PC-9 (cell line): ENCODE measurements at places on chromosomes 12 and 14. TPM values are rescaled to one million over a fixed set of nuclear protein-coding genes. Genes with fewer than 3 reads are reported as not detected.

GRCh38 chr12:82627799-82628198, 58.9 kb upstream of the TMTC2 start:
- no peaks in the 10 kb centered on the region for H3K36me3 ChIP-seq
- no peak overlapping the region for H3K4me3 ChIP-seq
- no peaks in the 10 kb centered on the region for H3K27me3 ChIP-seq

YBX3 gene
- total RNA-seq, result 567 and 613 TPM in 2 replicates

DNA sequence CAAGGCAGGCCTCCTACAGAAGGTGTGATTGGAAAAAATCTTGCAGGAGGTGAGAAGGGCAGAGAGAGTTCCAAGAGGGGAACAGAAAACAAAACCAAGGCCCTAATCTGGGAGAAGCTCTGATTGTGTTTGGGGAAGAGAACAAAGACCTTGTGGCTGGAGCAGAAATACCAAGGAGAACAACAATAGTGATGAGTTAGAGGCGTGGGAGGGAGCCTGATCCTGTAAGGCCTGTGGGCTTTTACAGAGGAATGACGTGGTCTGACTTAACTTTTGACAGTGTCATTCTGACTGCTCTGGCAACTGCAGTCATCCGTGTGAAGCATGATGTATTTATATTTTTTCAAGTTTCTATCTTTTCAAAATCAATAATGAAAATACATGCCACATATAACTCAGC, 200.6 kb downstream of the ANO4 start:
- H3K27me3 ChIP-seq, result no peaks in the 10 kb centered on the region
- no peaks in the 10 kb centered on the region for H3K4me1 ChIP-seq
- no peak overlapping the region for H3K27ac ChIP-seq

ETNK1 gene
- total RNA-seq, result 64.0 and 87.9 TPM in 2 replicates

GRCh38 chr14:93941293-93941910, 14.3 kb downstream of the FAM181A start:
- no peaks in the 10 kb centered on the region for H3K36me3 ChIP-seq
- no peaks in the 10 kb centered on the region for H3K27me3 ChIP-seq
- peak overlapping the region; percentile 99 for H3K27ac ChIP-seq

MMP14 gene
- 22.4 and 34.8 TPM in 2 replicates for total RNA-seq

GRCh38 chr12:79414252-79414651, 276.5 kb downstream of the PAWR start:
- peak; percentile 25 for DNase-seq
- peak overlapping the region; percentile 46 for H3K27ac ChIP-seq
- H3K4me3 ChIP-seq, result peak overlapping the region; percentile 26; the same call in 1 of the 2 replicates
- H3K36me3 ChIP-seq, result no peaks in the 10 kb centered on the region
- no peaks in the 10 kb centered on the region for H3K27me3 ChIP-seq

ACSM4 gene
- not detected in 2 replicates for total RNA-seq

DNA sequence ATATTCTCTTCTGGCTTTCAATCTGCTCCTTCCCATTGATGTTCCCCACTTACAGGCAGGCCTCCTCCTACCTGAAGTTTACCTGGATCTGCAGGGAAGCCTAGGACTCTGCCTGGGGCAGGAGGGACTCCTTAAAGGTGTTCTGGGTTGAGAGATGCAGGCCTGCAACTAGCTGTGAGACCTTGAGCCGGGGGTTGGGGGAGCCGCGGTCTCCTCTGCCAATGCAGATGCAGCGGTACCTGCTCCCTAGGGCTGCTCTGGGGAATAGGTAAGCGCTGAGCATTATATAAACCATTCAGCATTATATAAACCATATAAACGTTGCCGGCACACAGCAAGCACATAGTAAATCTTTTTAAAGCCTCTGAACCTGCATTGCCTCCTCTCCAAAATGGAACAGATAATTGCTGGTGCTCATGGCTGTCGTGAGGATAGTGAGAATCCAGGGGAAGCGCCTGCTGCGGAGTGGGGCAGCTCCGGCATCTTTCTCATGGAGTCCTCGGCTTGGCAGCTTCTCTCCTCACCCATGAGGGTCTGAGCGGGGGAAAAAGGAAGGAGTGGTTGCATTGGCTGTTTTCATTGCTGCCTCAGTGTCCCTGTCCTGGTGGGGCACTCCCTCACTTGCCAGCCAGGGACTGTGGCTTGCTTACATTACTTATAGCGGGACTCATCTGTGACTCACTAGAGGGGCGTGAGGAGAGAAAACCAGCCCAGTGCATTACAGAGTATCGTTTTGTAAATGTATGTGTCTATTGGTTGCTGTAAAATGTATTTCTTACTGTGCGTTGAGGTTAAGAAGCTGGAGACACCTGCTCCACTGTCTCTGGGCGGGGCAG, 12.5 kb upstream of the KRT80 start:
- DNase-seq, result no peak
- no peak overlapping the region for H3K4me3 ChIP-seq
- no peaks in the 10 kb centered on the region for H3K27me3 ChIP-seq
- H3K27ac ChIP-seq, result peak overlapping the region; percentile 47; the same call in 1 of the 2 replicates
- no peaks in the 10 kb centered on the region for H3K36me3 ChIP-seq

MANSC1 gene
- total RNA-seq, result 25.5 and 32.0 TPM in 2 replicates

- H3K4me3 ChIP-seq, result no peak overlapping the region
- no peaks in the 10 kb centered on the region for H3K4me1 ChIP-seq
- no peaks in the 10 kb centered on the region for H3K36me3 ChIP-seq
- no peak for DNase-seq
- no peak overlapping the region for H3K27ac ChIP-seq
Observed at GRCh38 chr14:52895000-52895399, 55.9 kb downstream of the FERMT2 start.

DNA sequence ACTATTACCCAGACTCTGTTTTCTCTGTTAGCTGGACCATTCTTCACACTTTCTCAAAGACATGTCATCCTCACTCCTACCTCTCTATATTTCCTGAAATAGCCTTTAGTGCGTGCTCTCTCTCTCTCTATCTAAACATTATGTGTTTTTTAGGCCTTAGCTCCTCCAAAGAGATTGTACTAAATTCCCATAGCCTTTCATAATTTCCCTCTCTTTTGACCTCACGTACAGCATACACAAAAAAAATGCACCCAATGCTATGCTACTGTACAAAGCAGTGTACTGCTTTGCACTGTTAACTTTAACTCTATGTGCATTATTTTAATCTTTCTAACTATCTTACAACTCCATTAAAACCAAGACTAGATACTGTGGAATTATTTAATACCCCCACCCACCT, 288.4 kb downstream of the DAD1 start:
- no peaks in the 10 kb centered on the region for H3K36me3 ChIP-seq
- H3K27ac ChIP-seq, result no peak overlapping the region
- H3K27me3 ChIP-seq, result no peaks in the 10 kb centered on the region
- no peak for DNase-seq

NRXN3 gene
- total RNA-seq, result not detected in 2 replicates

- peaks cover 13% of the 10 kb centered on the region for H3K4me1 ChIP-seq
- no peak overlapping the region for H3K4me3 ChIP-seq
- DNase-seq, result peak; percentile 5
- H3K27ac ChIP-seq, result peak overlapping the region; percentile 37; the same call in 1 of the 2 replicates
Observed at GRCh38 chr14:37655418-37655817, 60.0 kb downstream of the TTC6 start.

DNA sequence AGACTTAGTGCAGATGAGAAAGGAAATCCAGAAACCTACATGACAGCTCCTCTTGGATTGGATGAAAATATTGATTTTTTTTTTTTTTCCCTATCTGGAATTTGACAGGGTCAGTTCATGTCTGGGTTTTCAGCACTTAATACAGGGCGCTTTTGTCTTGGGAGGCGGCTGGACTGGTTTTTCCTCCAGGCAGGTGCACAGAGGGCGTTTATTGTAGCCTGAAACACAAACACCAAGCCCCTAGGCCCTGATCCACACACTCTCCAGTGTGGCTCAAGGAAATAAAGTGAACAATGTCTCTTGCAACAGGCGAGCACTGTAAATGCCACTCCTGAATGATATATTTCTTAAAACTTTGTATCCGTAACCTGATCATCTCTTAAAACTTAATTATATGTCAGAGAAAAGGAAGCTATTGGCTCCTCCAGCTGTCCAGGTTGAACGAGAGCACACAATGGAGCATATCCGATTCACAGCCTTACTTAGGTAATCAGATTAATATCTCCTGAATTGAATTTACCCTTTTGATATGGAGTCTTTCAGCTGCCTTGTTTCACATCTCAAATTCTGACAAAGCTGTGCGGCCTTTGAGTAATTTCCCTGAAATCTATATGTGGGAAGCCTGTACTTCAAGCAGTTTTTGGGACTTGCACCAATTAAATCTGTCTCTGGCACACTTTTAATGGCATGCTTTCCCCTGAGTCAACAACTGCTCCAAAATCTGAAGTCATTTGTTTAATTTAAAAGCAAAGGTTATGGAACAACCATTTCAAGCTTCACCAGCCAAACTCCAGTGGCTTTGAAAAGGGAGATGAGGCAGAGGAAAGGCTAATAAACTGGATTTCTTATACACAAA, 485.7 kb downstream of the ZFP36L1 start:
- H3K4me3 ChIP-seq, result peak overlapping the region; percentile 22; the same call in 1 of the 2 replicates
- peak overlapping the region; percentile 95 for H3K27ac ChIP-seq
- H3K36me3 ChIP-seq, result no peaks in the 10 kb centered on the region
- no peaks in the 10 kb centered on the region for H3K27me3 ChIP-seq
- H3K4me1 ChIP-seq, result peaks cover 62% of the 10 kb centered on the region

GRCh38 chr12:19035536-19035935, 94.0 kb upstream of the PLEKHA5 start:
- no peak for DNase-seq
- H3K36me3 ChIP-seq, result no peaks in the 10 kb centered on the region
- H3K27me3 ChIP-seq, result no peaks in the 10 kb centered on the region
- peaks cover 12% of the 10 kb centered on the region for H3K4me1 ChIP-seq

- DNase-seq, result no peak
- no peaks in the 10 kb centered on the region for H3K36me3 ChIP-seq
- no peak overlapping the region for H3K4me3 ChIP-seq
Observed at GRCh38 chr12:114400925-114401324, 5.0 kb downstream of the TBX5 start.

GRCh38 chr12:62166525-62166924, 93.7 kb upstream of the USP15 start:
- no peaks in the 10 kb centered on the region for H3K36me3 ChIP-seq
- no peak overlapping the region for H3K4me3 ChIP-seq
- H3K27me3 ChIP-seq, result no peaks in the 10 kb centered on the region
- no peaks in the 10 kb centered on the region for H3K4me1 ChIP-seq

DNA sequence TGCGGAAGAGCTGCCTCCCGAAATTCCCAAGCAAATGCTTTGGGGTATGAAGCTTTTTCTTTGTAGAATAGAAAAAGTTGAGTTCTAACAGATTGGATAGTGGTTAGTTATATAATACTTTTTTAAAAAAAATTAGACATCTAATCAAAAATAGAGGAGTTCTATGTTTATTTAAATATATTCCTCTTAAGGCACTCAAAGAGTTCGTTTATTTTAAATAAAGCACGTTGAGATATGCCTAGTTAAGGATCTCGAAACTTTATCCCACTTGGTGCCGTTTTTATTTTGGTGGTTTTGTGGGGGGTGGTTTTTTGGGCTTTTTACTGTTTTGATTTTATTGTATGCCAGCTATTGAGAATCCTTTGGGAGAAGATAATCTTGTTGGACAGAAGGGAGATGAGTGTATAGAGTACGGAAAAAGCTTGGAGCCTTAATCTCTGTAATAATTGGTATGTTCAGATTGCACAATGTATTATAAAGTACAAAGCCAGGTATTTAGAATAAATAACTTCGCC, 10.7 kb upstream of the SNAPC1 start:
- H3K4me1 ChIP-seq, result peaks cover 87% of the 10 kb centered on the region
- H3K36me3 ChIP-seq, result peaks cover 25% of the 10 kb centered on the region

DNA sequence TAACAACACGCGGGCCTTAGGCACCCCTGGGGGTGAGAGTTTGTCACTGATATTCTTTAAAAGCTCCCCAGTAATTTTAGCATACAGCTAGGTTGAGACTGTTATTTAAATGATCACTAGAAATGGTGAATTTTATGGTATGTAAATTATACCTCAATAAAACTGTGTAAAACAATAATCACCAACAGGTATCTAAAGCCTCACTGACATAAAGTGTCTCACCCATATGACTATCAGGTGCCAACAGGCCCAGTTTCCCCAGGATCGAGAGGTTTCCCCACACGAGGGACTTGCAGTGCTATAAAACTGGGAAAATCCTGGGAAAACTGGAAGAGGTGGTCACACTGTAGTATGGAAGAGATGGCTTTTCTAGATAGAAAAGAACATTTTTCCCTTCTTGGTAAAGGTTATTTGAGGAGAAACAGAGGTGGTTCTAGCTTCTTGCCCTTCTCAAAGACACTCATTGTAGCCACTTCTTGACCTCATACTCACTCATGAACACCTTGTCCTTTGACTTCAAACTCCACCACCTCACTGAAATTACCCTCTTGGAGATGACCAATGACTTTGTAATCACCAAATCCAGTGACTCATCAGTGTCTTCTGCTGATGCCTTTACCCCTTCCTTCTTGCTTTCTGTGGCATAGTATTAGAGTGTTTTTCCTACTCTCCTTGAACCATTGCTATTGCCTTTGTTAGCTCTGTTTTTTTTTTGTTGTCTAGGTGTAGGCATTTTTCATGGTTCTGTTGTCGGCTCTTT, 24.8 kb upstream of the NUBPL start:
- no peaks in the 10 kb centered on the region for H3K4me1 ChIP-seq
- no peak overlapping the region for H3K27ac ChIP-seq
- no peak for DNase-seq
- no peak overlapping the region for H3K4me3 ChIP-seq

HELB gene
- 8.2 and 10.0 TPM in 2 replicates for total RNA-seq

KRT6C gene
- not detected in 2 replicates for total RNA-seq
